ENCODE measurements at places on chromosomes 16 and 17.

- no peak for DNase-seq
These were observed 55.1 kb downstream of the SRCIN1 start for GRCh38 chr17:38550661-38551060.

- no peak for DNase-seq
These were observed 5.8 kb downstream of the TXNDC11 start for GRCh38 chr16:11736903-11737302.

GRCh38 chr17:74992223-74992622 lies 4.8 kb downstream of the CDR2L start:
- no peak for DNase-seq

GRCh38 chr17:75407655-75408352 lies 2.3 kb upstream of the GRB2 start:
- no peak for DNase-seq

DNA sequence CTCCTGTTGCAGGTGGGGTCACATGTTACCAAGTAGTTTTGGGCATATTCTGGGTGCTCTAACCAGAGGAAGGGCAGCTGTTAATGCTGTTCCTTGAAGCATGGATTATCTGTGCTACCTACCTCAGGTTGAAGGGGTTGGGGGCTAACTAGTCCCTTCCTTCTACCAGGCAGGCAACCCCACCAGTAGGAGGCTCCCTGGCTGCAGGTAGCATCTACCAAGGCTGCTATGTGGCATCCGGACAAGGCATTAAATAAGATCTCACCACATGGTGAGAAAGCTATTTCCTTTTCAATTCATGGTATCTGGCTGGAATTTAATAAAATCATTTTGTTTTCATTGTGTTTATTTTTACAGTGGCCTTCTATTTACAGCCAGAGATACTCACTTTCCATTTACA lies 62.5 kb downstream of the CACNG3 start:
- DNase-seq: no peak

DNA sequence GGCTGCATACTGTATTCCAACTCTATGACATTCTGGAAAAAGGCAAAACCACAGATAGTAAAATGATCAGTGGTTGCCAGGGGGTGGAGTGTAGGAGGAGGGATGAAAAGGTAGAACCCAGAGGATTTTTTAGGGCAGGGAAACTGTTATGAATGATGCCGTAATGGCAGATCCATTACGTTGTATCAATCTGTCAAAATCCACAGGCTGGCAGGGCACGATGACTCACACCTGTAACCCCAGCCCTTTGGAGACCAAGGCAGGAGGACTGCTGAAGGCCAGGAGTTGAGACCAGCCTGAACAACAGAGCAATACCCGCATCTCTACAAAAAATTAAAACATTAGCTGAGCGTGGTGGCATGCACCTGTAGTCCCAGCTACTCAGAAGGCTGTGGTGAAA lies 91.8 kb downstream of the RMI2 start:
- no peak for DNase-seq

DNA sequence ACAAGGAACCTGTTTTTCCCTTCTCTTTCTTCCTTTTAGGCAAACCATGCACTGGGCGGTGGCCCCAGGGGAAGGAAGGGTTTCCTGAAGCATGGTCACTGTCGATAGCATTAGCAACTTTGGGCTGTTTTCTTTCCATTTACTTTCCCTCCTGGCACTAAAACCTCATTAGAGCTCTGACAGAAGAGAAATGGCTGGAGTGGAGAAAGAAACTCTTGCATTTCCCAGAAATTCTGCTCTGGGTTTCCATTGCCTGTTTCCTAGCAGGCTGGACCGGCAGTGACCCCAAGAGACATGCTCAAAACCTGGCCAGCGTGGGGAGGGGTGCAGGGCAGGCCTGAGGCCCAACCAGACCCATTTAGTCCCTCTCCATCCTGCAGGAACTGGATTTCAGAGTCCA lies 230.7 kb upstream of the CCL2 start:
- no peak for DNase-seq

DNA sequence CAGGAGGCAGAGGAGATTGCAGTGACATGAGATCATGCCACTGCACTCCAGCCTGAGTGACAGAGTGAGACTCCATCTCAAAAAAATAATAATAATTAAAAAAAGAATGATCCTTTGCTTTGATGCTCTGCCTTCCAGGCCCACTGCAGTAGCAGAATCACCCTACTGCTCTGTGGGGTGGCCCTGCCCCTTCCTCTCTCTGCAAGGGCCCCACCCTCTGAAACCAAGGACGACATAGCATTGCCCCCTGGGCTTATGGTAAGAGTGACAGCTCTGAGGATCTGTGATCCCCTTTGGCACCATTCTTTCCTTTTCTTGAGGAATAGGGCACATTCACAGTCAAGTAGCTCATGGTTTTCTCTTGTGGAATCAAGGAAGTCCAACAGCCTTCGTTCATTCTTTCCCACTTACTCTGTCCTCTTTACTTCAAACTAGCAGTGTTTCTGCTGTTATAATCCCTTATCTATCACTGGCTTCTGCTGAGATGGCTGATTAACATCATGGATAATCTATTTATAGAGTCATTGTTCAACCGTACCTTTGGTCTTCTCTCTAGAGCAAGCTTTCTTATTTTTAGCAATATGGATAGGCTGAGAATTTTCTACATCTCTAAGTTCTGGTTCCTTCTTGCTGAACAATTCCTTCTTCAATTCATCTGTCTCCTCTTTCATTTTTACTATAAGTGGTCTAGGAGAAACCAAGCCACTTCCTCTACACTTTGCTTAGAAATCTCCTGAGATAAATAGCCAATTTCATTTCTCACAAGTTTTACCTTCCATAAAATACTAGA lies 14.1 kb downstream of the RAD51C start:
- no peak for DNase-seq

DNA sequence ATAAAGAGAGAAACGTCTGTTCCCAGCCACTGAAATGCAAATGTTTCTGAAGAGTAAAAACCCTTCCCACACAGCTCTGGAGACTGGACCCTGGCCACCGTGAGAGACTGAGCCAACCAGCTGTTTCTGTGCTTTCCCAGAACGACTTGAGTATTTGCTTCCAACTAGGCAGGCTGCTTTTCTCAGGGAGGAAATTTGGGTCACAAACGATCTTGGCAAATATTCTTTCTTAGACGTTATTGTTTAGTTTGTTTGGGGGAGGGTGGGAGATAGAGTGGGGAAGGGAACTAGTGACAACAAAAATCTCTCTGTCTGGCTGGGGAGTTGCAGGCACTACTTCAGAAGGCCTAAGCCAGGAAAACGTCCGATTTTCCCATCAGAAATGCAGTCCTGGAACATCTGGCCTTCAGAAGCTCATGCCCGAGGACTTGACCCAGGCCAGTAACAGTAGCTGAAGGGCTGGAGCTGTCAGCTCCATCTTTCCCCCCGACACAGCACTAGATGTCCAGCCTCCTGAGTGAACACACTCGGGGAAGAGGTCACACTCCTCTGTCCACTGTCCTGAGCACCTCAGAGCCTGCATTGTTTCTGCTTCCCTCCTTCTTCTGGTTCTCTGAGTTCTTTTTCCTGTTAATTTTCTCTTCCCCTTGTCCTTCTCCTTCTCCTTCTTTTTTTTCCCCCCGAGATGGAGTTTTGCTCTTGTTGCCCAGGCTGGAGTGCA lies 4.0 kb downstream of the CCDC92B start:
- DNase-seq: no peak

DNA sequence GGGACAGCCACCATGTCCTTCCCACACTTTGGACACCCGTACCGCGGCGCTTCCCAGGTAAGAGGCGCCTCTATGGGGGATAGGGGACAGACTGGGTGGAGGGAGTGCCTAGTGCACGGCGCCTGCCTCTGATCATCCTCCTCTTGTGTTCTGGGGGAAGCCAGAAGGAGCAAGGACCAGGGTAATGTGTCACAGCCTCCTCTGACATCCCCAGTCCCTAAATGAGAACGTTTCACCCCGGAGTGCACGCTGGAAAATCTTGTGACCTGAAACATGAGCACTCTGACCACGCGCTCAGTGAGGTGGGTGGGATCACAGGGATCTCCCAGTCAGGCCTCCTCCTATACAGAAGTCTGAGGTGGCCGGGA lies 1.1 kb downstream of the IRX6 start:
- no peak for DNase-seq

- no peak for DNase-seq
These were observed 21.0 kb upstream of the PITPNA start for GRCh38 chr17:1583556-1583955.

GRCh38 chr17:9181640-9182039 lies 160.3 kb downstream of the NTN1 start:
- no peak for DNase-seq

DNA sequence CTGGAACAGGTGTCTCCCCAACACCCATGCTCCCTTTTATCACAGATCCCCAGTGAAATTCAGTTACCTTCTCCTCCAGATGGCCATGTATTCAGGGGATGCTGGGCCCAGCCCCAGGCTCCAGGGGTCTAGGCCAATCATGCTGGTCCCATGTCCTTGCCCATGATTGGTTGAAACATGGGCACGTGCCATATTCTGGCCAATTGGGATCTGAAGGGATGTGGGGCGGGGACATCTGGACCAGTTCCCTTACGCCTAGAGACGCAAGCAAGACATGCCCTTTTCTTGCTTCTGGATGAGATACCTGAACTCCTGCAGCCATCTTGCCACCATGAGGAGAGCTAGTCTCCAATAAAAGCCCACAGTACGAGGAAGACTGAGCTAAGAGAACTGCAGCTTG lies 31.0 kb upstream of the ST6GALNAC1 start:
- DNase-seq: no peak

GRCh38 chr16:89572073-89572484 lies 3.5 kb upstream of the CPNE7 start:
- no peak for DNase-seq

GRCh38 chr17:42305543-42306384 lies 17.5 kb downstream of the STAT5A start:
- no peak for DNase-seq

DNA sequence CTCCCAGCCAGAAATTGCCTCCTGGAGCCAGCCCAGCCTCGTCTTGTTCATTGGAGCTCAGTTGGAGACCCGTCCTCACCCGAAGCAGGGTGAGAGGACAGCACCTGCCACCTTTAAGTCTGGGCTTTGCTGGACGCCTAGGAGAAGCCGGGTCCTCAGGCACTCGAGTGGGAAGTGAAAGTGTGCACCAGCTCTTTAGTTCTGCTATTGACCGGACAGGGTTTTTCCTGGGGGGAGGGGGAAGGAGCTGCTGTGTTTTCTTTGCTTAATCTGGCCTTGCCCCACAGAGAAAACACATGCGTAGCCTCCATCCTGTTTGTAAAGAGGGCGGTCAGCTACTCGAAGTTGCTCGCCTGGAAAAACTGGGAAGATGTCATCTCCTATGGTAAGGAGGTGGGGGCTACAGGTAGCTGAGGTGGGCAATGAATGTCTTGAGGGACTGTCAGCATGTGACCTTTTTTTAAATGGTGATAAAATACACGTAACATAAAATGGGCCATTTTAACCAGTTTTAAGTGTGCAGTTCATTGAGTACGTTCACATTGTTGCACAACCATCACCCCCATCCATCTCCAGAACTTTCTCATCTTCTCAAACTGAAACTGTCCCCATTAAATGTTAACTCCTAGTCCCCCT lies 34.4 kb downstream of the CMIP start:
- no peak for DNase-seq

DNA sequence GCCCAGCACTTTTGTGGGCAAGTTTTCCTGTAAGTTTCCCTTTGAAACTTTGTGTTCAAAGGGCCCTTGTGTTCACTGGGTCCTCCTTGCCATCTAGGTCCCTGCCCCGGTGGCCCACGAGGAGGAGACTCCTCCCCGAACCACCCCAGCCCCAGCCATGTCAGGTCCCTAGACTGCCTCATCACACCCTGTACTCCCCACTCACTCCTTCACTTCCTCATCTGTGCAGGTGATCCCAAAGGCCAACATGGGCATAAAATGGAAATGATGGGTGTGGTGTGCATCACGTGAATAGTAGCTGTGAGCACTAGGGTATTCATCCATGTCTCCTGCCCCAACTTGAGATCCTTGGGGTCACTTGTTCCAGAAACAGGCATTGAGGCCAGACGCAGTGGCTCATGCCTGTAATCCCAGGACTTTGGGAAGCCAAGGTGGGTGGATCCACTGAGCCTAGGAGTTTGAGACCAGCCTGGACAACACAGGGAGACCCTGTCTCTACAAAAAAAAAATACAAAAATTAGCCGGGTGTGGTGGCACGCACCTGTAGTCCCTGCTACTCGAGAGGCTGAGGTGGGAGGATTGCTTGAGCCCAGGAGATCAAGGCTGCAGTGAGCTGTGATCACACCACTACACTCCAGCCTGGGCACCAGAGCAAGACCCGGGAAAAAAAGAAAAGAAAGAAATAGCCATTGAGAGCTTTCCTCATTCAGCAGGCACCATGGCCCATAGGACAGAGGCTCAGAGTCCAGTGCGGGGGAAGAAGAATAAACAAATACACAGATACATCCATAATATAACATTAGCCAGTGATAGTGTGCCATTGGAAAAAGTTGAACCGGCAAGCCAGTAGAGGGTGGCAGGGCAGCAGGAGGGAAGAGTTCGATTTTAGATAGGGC lies 74.5 kb downstream of the KATNIP start:
- no peak for DNase-seq

DNA sequence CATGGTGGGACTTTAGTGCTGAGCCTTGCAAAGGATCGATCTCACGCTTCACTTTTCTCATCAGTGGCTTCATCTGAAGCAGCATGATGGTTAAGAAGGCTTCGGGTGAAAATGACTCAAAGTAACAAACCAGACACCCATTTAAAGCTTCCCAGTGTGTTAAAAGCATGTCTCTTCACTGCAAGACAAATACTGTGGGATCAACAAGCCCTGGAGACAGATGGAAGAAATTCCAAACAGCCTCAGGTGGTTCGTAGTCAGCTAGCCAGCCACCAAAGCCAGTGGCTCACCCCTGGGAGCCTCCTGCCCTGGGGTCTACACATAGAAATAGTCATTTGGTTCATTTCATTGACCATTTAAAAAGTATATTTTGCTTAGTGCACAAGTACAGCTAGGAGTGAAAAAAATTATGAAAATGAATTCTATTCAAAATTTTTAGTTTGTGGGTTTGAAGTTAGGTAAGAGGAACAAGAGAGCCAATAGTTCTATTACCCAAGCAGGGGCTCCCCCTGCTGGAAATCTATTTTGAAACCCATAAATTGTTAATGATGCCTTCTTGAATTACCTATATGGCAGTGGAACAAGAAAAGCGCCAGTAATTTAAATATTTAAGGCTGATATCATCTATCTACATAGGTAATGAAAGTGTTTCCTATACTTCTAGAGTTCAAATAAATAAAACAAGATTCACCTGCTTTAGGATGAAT lies 51.6 kb downstream of the PMP22 start:
- DNase-seq: no peak

DNA sequence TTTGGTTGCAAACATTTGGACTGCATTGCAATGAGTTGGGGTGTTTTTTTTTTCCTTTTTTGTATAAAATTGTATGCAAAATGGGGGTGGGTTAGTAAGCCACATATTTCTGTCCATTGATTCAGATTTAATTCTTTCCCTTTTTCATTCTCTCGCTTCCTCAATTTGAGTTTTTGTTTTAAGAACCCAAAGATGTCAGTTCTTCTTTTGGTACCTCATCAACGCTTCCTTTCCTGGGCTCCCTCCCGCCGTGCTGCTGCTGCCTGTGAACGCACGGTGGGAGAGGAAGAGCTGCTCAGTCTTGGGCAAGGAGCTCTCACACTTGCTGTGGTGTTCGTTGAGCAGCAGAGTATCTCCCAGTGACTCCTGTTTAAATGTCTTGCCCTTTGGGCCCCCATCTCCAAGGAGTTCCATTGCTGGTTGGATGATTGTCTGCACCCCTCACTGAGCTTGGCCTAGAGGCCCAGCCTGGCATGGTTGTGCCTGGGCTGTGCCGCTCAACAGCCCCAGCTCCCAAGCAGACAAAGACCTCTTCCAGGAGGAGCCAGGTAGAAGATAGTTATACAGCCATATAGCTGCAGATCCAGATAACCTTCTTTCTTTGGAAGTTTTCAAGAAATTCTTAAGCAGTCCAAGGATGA lies 13.6 kb downstream of the UBFD1 start:
- no peak for DNase-seq

Measured in activated T-cell treated with anti-CD3 and anti-CD28 coated beads, Interleukin-2, amount 50 U/mL, for 24 hours (primary cell).